ENCODE measurements at places on chromosomes 7 and 10.

DNA sequence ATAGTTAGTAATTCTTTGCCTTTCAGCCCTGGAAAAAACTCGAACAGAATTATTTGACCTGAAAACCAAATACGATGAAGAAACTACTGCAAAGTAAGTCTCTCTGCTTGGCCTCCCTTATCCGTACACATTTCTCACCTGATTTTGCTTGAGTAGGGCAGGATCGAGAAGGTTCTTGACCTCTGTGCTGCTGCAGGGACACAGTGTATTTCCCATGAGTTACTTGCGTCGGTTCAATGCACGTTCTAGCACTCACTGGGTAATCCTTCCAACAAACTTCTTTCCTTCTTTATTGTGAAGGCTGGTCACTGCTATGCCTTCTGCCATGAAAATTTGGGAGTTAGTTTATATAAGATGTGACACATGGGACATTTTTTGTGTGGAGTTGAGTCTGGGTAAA, 171.5 kb upstream of the SH2B2 start:
- no peak for DNase-seq

- DNase-seq = no peak
Measured at GRCh38 chr7:1152492-1152891, 7.5 kb downstream of the ZFAND2A start.

- DNase-seq = no peak
Measured at GRCh38 chr7:2687881-2688318, at the start of gene AMZ1. TSS of gene AMZ1 (plus strand) at chr7:2688202. CDS start at chr7:2700452, 12,250 bp downstream.

DNA sequence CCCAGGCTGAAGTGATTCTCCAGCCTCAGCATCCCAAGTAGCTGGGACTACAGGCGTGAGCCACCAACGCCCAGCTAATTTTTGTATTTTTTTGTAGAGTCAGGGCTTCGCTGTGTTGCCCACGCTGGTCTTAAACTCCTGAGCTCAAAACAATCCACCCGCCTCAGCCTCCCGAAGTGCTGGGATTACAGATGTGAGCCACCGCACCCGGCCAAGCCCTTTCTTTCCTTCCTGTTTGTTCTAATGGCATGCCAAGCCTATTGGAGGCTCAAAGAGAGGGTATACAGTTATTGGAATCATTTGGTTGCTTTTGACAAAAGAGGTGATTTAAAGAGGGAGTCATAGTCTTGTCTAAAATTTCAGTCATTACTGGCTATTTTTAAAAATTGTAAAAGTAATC, 46.0 kb upstream of the TRIM8 start:
- DNase-seq = no peak

- no peak for DNase-seq
Measured at GRCh38 chr7:31815796-31816195, 128.8 kb downstream of the PPP1R17 start.

DNA sequence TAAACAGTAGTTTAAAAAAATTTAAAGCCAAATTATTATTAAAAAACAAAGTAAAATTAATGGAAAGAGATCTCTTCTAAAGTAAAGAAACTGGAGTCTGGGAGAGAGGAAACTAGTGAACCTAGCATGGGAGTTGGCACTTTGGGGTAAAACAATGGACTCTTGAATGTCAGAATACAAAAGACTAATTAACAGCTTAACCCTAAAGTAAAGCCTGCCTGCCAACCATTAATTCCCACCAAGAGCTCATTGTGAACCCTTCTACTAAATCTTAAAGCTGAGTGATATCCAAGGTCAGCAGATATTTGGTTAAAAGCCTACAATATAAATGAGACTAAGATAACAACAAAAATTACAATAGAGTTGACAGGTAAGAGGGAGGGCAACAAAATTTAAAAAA, 36.5 kb downstream of the KMT2C start:
- DNase-seq = no peak

DNA sequence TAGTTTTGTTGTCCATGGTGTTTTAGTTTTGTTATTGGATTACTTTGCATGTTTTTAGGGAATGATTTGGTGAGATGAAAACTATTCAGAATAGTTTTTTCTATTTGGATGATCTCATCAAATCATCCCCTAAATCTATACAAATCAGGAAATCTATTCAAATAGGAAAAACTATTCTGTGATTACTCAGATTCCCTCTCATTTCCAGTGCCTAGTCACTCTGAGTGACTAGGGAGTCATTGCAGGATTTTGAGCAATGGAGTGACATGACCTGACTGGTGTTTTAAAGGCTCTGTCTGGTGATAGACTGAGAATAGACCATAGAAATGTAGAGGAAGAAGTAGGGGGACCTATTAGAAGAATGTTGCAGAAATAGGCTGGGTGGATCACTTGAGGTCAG, 72.4 kb downstream of the TPST1 start:
- no peak for DNase-seq

GRCh38 chr10:32893434-32893833, 64.6 kb downstream of the ITGB1 start:
- no peak for DNase-seq

- no peak for DNase-seq
Measured at GRCh38 chr10:117441812-117442443, 66.7 kb upstream of the PDZD8 start.

GRCh38 chr7:44973610-44974401, 5.0 kb downstream of the MYO1G start:
- DNase-seq = no peak

DNA sequence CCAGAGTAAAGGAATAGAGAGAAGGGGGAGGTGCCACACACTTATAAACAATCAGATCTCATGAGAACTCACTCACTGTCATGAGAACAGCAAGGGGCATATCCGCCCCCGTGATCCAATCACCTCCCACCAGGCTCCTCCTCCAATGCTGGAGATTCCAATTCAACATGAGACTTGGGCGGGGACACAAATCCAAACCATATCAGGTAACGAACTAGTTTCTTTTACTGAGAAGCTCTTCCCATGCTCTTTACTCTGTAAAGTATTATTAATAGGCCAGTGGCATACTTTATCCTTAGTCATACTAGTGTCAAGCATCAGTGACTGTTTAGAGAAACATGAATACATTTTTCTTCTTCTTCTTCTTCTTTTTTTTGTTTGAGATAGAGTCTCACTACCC, 39.4 kb upstream of the ZNF488 start:
- no peak for DNase-seq

GRCh38 chr10:1379601-1380000, 323.4 kb downstream of the WDR37 start:
- DNase-seq = no peak

GRCh38 chr7:102279537-102280400, 6.9 kb upstream of the SH2B2 start:
- no peak for DNase-seq

DNA sequence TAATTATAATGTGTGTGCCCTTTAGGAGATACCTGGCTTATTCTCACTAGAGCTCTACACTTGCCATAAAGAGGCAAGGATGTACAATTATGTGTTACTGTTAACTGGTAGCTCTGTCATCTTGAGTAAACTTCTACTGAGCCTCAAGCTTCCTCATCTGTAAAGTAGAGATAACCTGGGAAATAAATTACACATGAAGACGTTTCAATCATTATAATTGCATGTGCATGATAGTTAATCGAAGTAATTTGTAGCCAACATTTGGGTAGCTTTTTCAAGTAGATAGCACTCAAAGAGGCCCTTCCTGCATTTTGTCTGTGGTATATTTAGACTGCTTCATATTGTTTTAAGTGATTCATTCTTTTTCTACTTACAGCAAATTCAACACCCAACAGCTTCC, 2.4 kb downstream of the CCT6A start:
- no peak for DNase-seq

GRCh38 chr7:85573346-85573745, 386.5 kb upstream of the SEMA3D start:
- DNase-seq = no peak

- no peak for DNase-seq
Measured at GRCh38 chr10:28705472-28705871, 28.2 kb downstream of the BAMBI start.

DNA sequence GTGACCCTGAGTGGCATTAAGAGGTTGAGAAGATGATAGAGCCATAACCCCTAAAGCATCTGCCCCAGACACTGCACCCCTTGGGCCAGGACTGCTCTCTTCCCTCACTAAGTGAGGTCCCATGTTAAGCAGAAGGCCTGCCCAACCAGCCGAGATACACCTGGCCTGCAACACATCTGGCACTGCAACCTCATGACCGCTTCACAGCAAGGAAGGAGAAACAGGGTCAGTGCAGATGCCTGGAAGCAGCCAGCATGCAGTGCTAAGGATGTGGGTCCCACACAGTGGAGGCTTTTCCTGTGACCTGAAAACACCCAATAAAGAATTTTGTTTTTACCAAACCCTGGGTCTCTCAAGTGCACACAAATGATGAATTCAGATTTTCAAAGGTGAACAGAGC, 7.4 kb downstream of the NOD1 start:
- no peak for DNase-seq

DNA sequence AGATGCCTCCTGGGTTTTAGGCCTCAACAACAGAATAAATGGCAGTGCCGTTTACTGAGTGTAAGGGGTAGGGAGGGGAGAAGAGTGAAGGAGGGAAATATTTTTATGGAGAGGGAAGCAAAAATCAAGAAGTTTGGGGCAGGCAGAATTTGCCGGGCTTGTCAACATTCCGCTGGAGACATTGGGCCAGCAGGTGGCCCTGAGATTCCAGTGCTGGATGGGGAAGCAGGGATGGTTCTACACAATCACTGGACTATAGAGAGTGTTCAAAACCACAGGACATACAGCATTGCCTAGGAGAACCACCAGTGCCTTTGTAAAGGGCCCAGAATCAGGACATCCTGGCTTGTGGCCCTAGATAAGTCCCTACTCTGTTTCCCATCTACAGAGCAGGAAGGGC, 598.6 kb upstream of the MGMT start:
- DNase-seq = no peak

GRCh38 chr10:51028420-51028819, 45.9 kb upstream of the PRKG1 start:
- no peak for DNase-seq

- DNase-seq = no peak
Measured at GRCh38 chr10:98463976-98464754, 17.4 kb upstream of the HPS1 start.

DNA sequence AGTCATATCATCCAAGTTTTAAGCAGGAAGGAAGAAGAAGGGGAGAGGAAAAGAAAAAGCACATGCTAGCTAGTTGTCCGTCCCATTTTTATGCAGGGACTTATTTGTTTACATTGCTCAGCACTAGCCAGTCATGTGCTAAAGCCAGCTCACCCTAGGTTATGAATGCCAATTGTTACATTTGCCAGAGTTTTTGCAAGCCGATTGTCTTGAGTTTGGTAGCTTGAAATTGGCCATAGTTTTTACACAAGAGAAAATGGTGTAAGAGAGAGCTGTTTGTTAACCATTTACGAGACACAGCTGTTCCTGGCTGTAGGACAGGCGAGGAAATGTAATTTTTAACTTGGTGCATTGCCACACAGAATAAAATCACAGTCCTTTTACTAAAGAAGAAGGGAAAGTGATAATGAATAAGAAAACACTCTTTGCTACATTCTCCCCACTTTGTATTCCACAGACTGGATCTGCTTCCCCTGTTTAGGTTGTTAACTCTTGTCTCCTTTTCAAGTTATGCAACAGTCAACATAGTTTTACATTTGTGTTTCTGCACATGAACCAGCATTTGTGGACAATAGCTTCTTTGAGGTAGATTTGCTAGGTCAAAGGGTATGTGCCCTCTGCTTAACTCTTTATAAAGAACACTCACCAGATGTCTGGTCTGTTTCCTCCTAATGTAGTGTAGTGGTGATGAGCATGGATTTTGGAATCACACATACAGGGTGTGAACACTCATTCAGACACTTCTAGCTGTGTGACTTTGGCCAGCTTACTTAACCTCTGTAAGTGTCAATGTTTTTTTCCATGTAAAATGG, 357.2 kb downstream of the LRMDA start:
- no peak for DNase-seq

DNA sequence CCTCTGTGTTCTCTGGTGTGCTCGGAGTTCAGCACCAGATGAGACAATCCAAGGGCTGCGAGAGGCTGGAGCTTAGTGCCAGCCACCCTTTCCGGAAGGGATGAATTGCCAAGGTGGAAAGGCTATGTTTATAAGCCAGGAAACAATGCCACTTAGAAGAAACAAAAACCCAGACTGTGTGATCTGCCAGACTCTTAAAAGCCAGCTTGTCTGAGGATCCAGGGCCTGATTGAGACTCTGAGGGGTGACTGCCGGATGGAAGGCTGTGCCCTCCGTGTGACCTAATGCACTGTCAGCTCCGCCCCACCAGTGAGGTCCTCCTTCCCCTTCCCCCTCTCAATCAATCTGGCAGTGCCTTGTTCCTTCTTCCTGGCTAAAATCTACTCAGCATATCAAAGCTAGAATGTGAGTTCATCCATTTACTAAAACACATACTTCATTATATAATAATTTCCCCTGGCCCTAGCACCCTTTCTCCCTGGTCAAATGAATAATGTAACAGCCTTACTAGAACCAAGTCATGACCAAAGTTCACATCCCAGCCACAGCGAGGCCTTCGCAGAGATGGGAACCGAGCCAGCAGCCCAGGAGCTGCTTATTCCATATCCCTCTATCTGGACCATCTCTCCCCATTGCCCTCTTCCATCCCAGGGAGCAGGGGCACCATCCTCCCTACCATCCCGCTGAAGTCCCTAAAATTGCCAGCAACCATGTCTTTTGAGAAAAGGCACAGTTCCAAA, 25.5 kb downstream of the FAM107B start:
- DNase-seq = peak; percentile 8

- DNase-seq = no peak
Measured at GRCh38 chr10:23422003-23422411, 16.9 kb upstream of the OTUD1 start.

GRCh38 chr10:774223-774622, 84.8 kb upstream of the DIP2C start:
- no peak for DNase-seq

DNA sequence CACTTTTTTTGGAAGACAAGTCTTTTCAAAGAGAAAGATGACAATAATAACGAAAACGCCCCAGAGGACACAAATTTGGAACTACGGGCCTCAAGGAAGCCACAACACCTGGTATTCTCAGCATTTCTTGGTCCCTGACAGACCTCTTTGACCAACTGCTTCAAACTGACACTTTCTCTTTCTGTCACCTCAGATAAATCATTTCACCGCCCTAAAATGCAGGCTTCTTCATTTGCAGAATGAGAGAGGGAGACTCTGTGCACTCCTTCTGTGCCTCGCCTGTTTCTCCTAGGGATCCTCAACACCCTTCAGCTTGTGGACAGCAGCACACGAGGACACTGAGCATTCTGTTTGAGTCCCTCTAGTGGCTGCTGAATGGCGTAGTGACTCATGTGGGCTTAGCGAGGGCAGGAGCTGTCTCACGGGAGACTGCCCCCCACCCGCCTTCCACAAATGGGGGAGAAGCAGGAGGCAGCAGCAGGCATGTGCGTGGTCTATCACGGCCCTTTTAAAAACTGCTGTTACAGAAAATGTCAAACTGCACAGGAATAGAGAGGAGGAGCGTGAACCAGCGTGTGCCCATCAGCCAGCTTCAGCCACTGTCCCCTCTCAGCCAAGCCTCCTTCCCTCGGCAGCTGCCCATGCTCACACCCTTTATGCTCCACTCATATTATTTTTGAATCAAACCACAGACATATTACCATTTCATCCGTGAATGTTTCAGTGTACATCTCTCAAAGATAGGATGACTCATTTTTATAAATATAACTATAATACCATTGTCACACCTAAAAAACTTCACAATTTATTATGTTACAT, 41.4 kb downstream of the GSDME start:
- peak; percentile 32 for DNase-seq

GRCh38 chr7:32043688-32044087, 26.5 kb downstream of the PDE1C start:
- no peak for DNase-seq

Data from HL-60 (cell line).